OCI-LY7 (cell line): ENCODE measurements at places on chromosomes 6 and 20. TPM values are rescaled to one million over a fixed set of nuclear protein-coding genes. Genes with fewer than 3 reads are reported as not detected.

- no peak for DNase-seq
Observed at GRCh38 chr6:38320843-38321242, 318.9 kb downstream of the BTBD9 start.

GRCh38 chr20:37759052-37759553 lies 65.3 kb downstream of the CTNNBL1 start:
- no peak for DNase-seq

DNA sequence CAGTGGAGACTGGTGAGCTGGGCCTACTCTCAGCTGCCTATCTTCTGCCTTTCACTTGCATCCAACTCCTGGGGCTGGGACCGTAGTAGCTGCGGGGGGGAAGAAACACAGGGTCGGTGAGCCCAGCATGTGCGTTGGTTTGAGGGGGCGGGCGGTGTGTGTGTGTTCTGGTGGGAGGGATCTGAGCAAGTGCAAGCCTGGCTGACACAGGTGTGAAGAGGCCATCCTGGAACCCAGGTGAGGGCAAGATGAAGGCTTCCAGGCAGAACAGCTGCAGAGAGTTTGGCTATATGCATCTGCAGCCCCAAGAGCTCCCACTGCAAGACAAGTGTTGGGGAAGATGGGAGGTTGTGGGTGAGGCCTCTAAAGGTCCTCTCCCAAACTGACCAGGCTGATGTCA lies 30.6 kb downstream of the MOCS1 start:
- DNase-seq = no peak

GRCh38 chr6:3693831-3694230 lies 57.7 kb downstream of the PXDC1 start:
- DNase-seq = no peak

- no peak for DNase-seq
Observed at GRCh38 chr6:34070315-34071135, 75.4 kb downstream of the GRM4 start.

The MDFI gene
- not detected in 2 replicates for total RNA-seq

The GLO1 gene
- 87.6 and 92.2 TPM in 2 replicates for total RNA-seq

- no peak for DNase-seq
Observed at GRCh38 chr6:156735751-156736150, 41.4 kb upstream of the ARID1B start.

The SNX21 gene
- 0.49 and 1.1 TPM in 2 replicates for total RNA-seq

The PEX6 gene
- 22.4 and 23.8 TPM in 2 replicates for total RNA-seq

The HRH3 gene
- not detected in 2 replicates for total RNA-seq

The TP53TG5 gene
- total RNA-seq = not detected in 2 replicates

The BHLHE23 gene
- not detected in 2 replicates for total RNA-seq

DNA sequence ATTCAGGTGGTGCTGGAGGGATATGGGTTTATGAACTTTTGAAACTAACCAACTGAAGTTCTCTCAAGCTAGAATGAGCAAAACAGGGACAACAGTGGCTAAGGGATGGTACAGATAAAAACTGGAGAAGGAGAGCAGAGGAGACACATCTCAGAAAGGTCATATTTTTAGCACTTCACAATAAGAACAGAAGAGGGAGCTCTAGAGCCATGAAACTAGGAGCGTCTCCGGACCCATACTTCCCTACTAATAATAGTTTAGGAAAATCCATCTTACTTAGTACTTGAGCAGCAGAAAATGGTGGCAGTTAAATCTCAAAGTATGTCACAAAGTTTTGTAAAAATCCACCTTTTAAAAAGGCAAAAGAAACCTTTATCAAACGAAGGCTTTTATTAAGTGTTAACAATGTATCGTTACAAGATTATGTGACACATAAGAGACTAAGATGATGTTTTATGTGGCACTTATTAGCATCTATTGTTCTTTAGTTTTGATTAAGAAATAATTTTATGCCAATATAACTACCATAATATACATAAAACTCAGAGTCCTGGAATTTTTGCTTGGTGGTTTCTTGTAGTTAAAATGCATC lies 278.6 kb downstream of the TBC1D32 start:
- peak; percentile 35 for DNase-seq

DNA sequence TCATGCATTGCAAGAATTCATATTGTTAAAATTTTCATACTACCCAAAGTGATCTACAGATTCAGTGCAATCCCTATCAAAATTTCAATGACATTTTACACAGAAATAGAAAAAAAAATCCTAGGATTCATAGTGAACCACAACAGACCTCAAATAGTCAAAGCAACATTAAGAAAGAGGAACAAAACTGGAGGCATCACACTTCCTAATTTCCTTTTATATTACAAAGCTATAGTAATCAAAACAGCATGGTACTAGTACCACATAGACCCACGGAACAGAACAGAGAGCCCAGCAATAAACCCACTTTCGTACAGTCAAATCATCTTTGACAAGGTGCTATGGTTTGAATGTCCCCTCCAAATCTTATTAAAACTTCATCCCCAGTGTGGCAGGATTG lies 39.7 kb downstream of the NTSR1 start:
- DNase-seq = no peak

DNA sequence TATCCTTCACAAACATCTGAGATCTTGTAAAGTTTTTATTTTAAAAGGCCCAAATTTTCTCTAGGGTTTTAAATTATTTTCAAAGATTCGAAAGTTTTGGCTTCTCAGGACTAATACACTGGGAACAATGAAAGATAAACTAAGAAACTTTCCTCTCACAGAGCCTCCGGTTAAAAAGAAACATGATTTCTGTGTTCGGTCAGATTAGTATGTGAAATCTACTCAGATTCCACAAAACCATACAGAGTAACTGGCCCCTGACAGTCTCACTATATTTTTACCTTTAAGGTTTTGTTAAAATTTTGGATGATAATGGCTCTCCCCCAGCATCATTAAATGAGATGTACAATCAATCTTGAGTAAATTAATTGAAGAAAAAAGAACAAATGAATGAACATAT lies 471.0 kb downstream of the COL12A1 start:
- no peak for DNase-seq

- no peak for DNase-seq
Observed at GRCh38 chr20:61659246-61659993, 406.3 kb downstream of the TAF4 start.

The GGT7 gene
- 0.98 and 1.8 TPM in 2 replicates for total RNA-seq

The COL12A1 gene
- not detected in 2 replicates for total RNA-seq

DNA sequence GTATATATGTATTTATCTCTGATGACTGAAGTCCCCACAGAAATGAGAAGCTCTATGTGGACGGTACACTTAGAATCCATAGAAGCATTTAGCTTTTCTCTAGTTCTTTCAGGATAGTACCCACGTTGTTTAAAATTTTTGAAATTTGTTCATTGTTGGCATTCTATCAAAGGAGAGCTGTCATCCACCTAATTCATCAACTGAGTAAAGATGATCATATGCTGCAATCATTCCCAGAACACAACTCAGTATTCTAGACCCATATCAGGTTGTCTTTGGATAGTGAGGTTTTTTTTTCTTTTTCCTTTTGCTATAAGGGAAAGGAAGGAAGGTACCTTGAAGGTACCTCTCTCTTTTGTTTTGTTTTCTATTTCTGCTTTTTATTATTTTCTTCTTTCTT lies 9.3 kb downstream of the SERAC1 start:
- no peak for DNase-seq
